ENCODE measurements at places on chromosomes 2 and 18.

GRCh38 chr2:68768461-68768860, 33.9 kb downstream of the ARHGAP25 start:
- no peak for DNase-seq

- DNase-seq = no peak
These were observed 176.0 kb downstream of the MGAT5 start for GRCh38 chr2:134429886-134430285.

DNA sequence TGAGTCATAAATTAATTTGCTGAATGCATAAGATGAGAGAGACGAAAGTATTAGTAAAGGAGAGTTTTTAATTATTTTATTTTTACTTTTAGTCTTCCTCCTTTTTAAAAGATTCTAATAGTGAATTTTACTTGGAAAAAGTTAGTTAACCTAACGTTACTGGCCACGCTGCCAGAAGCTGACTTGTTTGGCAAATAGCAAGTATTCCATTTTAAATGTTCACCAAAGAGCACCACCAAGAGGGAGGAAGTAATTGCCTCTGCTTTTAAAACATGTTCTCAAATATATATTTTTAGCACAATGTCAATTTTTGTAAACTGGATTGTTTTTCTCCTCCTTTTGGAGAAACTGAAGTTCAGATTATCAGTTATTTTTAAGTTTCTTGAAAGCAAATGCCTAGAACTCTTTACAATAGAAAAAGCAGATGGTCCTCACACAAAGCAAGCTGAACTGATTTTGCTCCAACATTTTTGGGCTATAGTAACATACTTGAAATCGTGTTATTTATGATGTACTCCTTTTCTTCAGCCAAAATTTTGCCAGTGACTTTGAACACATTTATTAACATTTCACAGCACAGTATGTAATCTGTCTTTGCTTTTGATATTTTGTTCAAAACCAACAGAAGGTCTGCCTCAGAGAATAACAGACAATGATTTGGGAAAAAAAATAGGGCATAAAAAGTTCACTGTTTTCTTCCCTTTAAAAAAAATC, 1311.0 kb upstream of the FAM98A start:
- DNase-seq = no peak

- DNase-seq = peak; percentile 13
These were observed 106.9 kb downstream of the B3GNT2 start for GRCh38 chr2:62302631-62303435.

DNA sequence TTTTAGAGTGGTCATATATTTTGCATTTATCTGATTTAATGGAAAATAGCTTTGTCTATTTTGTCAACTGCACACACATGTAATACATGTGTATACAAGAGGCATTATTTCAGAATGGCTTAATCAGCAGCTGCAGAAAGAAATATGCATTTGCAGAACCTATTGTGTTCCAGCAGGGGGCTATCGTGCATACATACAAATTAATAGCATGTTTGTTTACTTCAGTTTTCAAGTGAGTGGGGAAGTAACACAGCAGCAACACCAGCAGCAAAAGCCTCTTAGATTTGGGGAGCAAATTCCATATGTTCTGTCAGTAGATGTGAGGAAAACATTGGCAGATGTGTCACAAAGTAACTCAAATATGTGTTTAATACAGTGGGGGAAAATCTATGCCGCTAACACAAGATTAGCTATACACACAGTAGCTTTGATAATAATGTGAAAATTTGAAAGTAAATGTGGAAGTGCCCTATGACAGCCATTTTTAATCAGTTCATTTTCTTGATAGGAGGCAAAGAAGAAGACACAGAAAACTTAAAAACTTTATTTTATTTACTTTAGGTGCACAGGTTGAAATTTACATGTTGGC, 218.1 kb downstream of the WDR7 start:
- DNase-seq = peak; percentile 7

GRCh38 chr18:26792661-26793060, 72.8 kb downstream of the AQP4 start:
- no peak for DNase-seq

- peak; percentile 46 for DNase-seq
These were observed 39.9 kb upstream of the CDC42EP3 start for GRCh38 chr2:37711308-37711731.

GRCh38 chr2:120914839-120915521, 179.3 kb downstream of the GLI2 start:
- DNase-seq = no peak

- no peak for DNase-seq
These were observed 21.5 kb upstream of the ZNF532 start for GRCh38 chr18:58842978-58843687.

- DNase-seq = no peak
These were observed 116.1 kb upstream of the CYP26B1 start for GRCh38 chr2:72263776-72264060.

DNA sequence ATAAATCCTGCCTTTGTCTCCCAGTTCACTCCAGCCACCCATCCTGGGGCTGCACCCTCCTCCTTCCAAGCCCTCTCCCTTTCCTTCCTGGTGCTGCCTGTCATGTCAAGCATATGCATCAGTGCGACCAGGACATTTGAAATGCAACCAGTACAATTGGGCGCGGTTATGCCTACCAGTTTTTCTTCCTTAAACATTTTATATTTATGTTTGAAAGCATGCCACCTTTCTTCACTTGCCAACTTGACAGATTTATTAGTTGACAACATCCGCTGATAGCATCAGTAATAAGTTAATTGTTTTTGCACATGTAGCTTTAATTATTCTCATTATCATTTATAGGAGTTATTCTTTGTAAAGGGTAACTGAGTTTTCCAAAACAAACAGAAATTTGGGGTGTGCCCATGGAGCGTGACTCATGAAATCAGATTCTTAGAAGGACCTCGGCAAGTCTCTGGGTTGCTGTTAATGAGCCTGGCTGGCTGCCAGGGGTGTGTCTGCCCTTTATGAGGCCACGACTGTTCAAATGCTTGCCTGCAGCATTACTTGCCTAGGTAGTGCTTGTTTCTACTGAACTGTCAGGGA, 32.8 kb upstream of the IL1B start:
- DNase-seq = no peak

GRCh38 chr2:160936044-160936806, 224.0 kb upstream of the TANK start:
- no peak for DNase-seq

GRCh38 chr2:62319070-62319469, 123.2 kb downstream of the B3GNT2 start:
- DNase-seq = no peak

- DNase-seq = no peak
These were observed 12.8 kb downstream of the SPEG start for GRCh38 chr2:219447242-219448098.

DNA sequence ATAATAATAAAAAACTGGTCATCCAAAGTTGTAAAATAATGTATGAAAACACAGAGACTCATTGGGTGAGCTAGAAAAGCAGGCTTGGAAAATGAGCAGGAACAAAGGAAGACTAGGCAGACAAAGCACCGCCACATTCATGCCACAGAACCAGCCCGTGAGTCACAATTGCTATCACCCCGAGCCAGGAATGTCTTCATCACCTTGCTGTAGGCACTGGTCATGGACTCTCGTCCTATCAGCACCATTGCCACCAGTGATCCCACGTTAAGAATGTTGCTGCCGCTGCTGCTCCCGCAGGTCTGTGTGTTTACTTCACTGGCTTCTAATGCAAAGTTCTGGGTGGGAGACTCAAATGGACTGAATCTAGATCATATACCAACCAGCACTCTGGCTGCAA, 417.9 kb downstream of the PID1 start:
- no peak for DNase-seq

DNA sequence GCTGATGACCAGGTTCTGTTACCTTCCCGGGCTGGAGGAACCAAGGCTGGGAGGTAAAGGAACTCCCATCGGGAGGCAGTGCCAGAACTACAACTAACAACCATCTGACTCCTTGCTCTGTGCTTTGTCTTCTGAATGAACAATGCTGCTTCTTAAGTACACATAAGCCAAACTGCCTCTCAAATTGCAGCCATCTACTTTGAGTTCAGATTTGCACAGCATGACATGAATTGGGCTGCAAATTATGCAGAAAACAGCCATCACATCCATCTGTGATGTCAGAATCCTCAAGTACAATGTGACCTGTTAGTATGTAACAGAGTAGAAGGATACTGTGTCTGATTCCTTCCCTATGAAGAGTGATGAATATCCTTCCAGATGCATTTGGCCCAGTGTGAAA, 290.6 kb downstream of the ZNF521 start:
- no peak for DNase-seq

GRCh38 chr2:199471443-199472057, 13.8 kb upstream of the SATB2 start:
- no peak for DNase-seq

DNA sequence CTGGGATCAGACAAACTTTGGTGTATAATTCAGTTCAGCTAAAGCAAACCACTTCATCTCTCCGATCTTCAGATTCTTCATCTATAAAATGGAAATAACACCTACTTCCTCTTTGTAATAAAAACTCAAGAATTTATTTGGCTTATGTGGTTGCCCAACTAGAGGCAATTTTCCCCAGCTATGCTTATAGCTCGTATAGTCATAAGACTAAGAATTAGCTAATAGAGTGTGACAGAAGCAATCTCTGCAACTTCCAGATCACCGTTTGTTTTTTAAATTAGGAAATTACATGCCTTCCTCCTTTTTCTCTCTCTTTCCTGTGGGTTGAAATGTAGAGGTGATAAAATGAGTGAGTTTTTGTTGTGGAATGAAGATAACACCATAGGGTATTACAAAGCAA, 35.3 kb upstream of the KCNF1 start:
- DNase-seq = no peak

DNA sequence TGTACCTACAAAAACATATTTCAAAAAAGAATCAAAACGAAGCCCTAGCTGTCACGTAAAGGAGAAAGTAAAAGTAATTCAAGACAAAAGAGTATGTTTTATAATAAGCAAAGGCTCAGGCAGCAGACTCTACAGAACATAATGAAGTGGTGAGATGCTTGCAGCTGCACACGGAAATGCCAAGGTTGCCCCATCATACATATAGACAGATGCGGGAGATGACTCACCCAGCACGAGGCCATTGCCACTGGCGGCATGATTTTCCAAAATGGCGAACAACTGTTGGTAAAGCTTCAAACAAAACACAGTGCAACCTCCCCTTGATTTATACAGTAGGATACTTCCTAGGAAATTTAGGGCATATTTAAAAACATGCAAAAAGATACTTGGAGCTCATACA, 26.0 kb upstream of the C1QL2 start:
- DNase-seq = no peak

DNA sequence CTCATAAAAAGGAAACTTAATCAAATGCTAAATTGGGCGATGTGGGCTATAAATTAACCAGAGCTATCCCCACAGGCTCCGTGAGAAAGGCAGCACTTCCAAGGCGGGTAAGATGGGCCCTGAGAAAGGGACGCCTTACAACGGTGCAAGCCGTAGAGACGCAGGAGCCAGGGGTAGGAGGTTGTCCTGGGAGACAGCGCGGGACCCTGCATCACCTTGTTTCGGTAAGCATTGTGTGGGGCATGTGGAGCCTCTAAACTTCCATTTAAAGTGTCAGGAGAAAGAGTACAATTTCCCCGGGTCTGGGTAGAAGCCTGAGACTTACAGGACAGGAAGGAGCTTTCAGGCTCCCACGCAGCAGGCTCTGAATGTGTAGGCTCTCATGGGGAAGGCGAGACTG, 1.2 kb upstream of the PER2 start:
- no peak for DNase-seq

DNA sequence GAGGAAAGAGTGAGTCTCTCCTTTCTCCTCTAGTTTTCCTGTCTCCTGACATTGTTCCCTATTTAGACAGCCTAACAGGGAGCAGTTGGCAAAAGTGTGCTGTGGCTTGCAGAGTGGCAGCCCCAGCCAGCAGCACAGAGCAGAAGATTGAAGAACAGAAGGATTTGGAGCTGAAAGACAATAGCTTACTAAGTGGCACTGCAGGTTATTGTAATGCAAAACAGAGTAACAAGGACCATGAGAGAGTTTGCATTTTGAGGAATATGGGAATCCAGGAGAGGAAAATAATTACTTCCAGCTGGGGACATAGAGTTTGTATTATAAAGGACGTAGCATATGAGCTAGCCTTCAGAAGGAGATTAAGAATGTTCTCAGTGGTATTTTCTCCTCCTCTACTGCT, 342.4 kb downstream of the AKAIN1 start:
- DNase-seq = no peak

DNA sequence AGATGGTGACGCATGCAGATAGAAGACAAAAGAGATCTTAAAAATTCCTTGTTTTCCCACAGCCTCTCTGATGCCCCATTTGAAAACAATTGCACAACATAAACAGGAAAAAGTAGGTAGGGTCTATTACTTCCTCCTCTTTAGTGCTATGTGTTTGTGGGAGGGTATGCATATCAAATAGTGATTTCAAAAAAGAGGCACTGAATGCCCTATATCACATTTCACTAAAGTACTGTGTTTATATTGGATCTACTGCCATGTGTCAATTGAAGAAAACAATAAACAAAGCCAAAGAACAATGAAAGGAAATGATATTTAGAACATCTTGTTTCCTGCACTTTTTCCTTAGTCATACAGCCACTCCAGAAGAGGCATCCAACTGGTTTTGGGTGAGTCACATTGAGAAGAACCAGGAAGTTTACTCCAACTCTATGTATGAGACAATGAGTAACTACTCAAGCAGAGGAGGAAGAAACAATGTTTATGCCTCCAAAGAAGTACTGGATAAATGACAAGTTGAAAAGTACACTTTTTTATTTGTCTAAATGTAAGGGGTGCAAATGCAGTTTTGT, 583.6 kb downstream of the FBXO15 start:
- no peak for DNase-seq

GRCh38 chr2:3536682-3537632, 17.6 kb upstream of the ADI1 start:
- DNase-seq = no peak

- no peak for DNase-seq
These were observed 579.1 kb downstream of the IRS1 start for GRCh38 chr2:226220511-226220910.

DNA sequence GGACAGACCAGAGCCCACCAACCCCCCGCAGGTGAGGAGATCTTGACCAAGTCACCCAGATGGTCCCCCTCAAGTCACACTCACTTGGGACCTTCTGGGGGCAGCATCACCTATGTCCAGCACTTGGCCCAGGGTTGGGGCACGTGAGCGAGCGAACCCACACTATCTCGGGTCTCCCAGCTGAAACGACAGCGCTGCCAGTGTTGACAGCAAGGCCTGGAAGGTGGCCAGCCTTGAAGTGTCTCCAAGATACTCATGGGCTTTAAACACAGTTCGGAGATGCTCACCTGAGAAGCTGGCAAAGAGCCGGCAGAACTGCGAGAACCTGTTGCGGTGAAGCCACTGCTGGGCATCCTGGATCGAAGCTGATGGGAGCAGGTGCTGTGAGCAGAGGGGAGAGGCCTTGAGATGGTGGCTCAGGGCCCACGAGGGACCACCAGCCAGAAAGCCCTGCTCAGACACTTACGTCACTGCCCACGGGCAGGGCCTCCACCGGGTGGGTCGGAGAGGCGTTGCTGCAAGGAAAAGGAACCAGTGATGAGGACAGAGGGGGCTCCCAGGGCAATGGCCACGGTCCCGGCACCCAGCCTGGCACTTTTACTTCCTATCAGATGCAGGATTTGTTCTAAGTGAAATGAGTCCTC, 47.5 kb downstream of the TFCP2L1 start:
- no peak for DNase-seq

All from immature natural killer cell (primary cell).